ENCODE measurements at places on chromosomes 3 and 15.

DNA sequence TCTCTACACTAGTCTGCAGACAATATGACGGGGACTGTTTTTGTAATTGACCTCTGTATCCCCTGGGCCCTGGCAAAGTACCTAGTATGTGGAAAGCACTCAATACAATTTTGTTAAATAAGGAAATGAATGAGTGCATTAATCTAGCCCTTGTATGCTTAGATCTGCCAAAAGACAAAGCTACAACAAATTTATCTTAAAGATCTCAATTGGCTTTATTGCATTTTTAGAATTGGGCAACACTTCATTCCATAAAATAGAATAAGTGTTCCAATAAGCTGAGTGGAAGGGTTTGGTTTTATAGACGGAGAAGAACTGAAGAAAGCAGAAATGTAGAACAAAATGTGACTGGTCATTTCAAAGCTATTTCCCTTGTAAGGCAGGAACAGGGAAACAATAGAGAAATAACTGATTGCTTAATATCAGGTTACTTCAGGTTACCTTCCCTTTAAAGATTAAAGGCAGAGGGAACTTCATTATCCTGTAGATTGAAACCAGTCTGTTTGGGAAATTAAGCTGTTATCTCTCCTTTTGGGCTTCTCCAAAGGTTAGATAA is 108.3 kb upstream of the MME start:
- DNase-seq = no peak

- DNase-seq = no peak
Observed at GRCh38 chr3:43347774-43348173, 61.4 kb downstream of the SNRK start.

DNA sequence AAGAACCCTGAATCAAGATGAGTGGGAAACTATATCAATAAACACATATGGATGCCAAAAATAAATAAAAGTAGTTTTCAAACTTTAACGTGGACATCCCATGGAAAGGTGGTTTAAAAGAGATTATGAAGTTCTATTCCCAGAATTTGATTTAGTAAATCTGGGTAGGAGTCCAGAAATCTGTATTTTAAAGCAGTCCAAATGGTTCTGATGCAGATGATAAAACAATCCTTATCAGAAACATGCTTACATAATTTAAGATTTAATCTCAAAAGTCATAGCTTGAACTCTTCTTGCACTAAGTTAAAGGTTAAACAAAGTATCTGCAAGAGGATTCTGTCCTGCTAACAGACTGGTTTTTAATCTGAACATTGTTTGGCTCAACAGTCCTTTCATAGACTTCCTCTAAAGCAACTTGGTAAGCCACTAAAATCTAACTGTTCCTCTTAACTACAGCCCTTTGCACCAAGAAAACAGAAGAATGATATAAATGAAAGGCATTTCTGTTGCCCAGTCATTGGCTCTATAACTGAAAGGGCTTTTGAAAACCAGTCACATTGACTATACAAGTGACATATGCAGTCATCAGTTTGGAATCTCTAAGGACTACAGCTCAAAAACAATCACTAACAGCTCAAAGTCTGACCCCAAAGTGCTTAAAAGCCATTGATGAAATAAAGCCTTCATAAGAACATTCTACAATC is 23.4 kb upstream of the MAP4 start:
- no peak for DNase-seq

GRCh38 chr3:98148751-98149150 is 1.5 kb downstream of the OR5H14 start:
- DNase-seq = no peak

DNA sequence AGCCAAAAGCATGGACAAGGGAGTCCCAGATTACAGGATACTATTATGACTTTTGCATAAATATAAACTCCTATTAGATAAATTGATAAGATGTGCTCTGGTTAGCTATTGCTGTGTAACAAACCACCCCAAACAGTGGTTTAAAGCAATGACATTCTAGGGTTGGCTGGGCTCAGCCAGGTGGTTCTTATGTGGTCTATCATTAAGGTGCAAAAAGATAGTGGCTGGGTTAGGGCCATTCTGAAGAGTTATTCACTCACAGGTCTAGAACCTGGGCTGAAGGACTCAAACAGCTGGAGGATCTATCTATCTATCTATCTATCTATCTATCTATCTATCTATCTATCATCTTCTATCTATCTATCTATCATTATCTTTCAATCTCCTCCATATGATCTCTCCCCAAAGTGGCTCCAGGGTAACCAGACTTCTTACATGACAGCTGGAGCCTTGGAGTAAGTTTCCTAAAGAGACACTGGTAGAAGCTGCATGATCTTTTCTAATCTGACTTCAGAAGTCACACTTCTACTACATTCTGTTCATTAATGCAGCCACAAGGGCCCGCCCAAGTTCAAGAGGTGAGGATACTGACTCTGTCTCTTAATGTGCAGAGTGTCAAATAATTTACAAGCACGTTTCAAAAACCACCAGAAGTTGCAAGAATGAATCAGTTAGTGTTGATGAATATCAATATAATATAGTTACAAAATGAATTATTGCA is 74.9 kb upstream of the XCR1 start:
- no peak for DNase-seq

GRCh38 chr15:81165535-81165934 is 31.1 kb upstream of the IL16 start:
- DNase-seq = no peak

- no peak for DNase-seq
Observed at GRCh38 chr15:74954515-74954914, 2.1 kb downstream of the RPP25 start.

GRCh38 chr3:171838218-171838720 is 4.9 kb upstream of the TMEM212 start:
- no peak for DNase-seq

DNA sequence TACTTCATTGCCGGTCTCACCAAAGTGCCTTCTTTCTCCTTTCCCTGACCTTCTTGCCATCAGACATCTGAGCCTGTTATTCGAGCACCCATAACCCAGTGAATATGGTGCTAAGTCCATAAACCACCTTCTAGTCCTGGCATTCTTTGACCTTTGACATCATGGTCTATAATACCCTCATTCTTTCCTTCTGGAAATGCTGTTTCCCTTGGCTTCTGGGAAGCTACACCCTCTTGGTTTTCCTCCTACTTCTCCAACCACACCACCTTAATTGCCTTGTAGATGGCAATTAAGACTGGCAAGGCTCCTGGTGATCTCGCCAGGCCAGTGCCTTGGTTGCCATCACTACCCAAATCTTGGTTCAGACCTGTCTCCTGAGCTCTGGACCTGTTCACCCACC is 56.1 kb upstream of the TRAK1 start:
- no peak for DNase-seq

DNA sequence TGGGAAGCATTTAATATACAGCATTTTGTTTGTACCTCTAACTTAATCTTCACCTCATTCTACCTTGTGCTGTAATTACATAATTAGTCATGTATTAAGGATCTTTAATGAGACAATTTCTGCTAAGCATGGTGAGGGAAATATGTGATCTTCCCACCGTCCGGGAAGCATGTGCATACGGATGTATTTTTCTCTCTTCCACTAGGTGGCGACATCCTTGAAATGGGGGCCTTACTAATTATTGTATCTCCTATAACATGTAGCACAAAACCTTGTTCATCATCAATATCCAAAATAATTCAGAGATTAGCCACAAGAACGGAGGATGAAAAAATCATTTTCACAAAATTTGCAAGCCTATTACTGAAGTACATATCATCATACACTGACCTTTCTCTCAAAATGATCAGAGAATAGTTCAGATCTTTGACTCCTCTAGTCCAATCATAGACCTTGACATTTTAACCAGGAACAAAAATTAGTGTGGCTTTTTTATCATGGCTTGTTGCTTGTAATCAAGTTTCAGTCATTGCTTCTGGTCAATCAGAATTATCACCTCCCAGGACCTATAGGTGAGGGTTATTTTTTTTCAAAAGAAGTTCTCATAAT is 148.9 kb upstream of the GBE1 start:
- DNase-seq = no peak

DNA sequence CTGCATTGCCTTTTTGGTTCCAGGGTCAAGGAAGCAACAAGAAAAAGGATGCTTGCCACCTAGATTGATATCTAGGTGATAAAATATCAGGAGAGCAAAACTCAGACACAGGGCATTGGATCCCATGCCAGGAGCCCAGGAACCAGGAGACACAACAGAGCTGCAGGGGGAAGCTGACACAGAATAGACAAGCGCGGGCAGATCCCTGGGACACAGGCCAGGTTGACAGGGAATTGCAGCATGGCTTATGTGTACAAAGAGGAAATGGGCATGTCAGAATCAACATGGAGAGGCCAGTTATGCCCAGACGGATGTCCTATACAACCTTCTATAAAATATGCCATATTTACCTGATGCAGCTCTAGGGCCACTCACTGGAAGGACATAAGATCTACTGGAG is 84.2 kb downstream of the SEMA6D start:
- no peak for DNase-seq

- no peak for DNase-seq
Observed at GRCh38 chr3:143769616-143770015, 78.7 kb downstream of the SLC9A9 start.

- no peak for DNase-seq
Observed at GRCh38 chr3:130702985-130703384, 43.6 kb downstream of the PIK3R4 start.

DNA sequence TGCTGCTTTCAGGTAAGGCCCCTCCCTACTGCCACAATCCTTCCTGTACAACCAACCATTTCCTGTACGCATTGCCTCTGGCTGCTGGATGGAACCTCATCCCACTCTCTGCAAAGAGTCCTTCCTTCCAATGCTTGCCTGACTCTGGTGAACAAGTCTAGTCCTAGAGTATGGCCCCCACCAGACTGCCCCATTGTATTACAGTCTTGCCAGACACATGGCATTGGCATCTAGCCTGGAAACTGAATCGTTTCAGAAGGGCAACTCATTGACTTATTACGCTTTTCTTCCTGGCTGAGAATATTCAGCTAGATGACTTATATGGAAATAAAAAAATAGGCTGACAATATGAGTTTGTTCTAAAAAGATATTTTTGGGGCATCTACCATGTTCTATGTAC is 170.3 kb downstream of the SUCLG2 start:
- DNase-seq = no peak

- DNase-seq = no peak
Observed at GRCh38 chr3:171967137-171967783, 72.1 kb upstream of the FNDC3B start.

DNA sequence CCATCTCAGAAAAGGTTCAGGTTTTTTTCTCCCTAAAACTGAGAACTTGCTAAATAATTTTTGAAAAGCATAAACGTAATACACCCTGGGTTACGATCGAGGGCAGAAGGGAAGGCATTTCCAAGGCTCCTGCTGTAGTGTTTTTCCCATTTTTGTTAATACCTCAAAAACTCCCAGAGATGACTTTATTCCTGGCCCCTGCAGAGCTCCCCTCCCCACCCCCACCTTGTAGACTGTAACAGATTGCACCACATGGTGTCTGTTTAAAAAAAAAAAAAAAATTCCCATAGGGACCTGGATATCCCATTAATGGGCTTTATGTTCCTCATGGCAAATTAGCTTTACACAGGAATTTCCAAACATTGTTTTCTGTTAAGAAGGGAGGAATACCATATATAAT is 38.2 kb downstream of the FEZF2 start:
- no peak for DNase-seq

- no peak for DNase-seq
Observed at GRCh38 chr15:98085003-98085639, 124.6 kb downstream of the ARRDC4 start.

DNA sequence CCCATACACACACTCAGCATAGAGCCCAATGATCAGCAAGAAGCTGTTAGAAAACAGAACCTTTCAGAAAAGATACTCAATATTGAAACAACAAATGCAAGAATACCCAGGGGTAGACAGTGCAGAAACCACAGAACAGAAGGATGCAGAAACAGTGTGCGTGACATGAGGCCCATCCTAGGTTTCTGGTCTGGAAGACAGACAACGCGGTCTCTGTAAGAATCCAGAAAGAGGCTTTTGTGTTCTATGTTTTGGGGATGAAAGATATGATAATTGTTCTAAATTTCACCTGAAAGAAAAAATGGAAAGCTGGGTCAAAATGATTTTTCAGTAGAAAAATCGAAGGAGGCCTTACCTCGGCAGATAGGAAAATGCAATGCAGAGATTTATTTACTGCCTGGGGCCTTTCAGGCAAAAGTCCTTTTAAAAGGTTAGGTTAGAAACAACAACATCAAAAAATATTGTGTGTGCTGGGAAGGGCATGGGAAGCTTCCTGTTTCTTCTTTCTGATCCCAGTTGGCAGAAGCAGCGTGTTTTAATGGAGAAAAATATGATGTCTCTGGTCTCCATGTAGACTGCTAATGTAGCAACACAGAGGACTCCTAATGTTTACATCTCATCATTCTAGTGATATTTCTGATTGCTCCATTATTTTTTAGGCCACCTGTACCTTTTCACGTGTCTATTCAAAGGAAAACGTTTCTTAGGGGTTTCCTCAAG is 17.0 kb downstream of the SYNM start:
- DNase-seq = no peak

GRCh38 chr15:58378241-58379085 is 53.3 kb upstream of the LIPC start:
- DNase-seq = no peak

GRCh38 chr15:75684648-75685047 is 28.0 kb downstream of the CSPG4 start:
- DNase-seq = no peak

DNA sequence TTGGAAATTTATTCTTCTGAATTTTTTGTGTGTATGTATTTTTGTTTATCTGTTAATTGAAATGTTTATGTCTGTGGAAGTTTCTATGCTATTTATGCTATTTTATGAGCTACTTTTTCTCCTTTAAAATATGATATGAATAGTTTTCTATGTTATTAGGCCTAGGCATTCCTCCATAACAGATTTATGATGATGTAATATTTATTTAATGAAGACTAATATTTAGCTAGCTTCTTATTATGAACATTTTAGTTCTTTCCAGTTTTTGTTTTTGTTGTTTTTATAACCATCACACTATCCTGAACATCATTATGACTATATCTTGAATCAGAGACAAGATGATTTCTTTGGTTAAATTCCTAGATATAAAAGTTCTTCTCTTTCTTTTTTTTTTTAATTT is 70.7 kb downstream of the P2RY1 start:
- DNase-seq = no peak

DNA sequence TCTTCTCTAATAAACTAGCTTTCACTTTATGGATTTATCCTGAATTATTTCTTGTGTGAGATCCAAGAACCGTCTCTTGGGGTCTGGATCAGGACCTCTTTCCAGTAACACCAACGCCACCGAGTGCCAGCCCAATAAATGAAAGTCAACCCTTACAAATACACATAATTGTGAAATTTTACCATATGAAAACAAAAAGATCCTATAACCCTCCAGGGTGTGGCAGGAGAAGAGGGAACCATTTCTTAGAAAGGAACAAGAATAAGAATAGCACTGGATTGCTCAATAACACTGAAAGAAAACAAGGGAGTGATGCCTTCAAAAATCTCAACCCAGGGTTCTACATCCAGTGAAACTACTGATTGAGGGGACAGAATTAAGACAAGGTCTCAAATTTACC is 51.6 kb upstream of the ACKR4 start:
- DNase-seq = no peak

DNA sequence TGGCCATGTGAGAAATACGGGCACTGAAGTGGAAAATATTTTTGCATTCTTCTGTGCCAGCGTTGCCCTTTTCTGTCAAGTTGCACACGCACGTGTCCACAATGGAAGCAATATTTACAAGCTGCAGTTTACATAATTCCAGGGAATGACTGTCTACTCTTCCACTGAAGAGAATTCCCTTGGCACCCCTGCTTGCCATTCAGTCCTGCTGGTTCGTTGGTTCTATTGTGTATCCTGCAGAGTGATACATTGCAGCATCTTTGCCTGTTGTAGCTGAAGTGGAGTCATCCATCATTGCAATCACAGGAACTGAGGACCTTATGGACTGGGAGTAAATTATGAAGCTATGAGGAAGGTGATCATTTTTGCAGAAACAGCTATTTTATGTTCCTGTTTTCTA is 759.4 kb downstream of the ROBO2 start:
- DNase-seq = no peak

All from Peyer's patch (tissue), 4 donors.